ENCODE measurements at places on chromosomes 12 and 14.

- H3K4me3 ChIP-seq: no peak overlapping the region
- peaks cover 33% of the 10 kb centered on the region for H3K27me3 ChIP-seq
- H3K4me1 ChIP-seq: no peaks in the 10 kb centered on the region
- no peaks in the 10 kb centered on the region for H3K36me3 ChIP-seq
Measured at GRCh38 chr12:252636-253035, 10.0 kb downstream of the SLC6A13 start.

DNA sequence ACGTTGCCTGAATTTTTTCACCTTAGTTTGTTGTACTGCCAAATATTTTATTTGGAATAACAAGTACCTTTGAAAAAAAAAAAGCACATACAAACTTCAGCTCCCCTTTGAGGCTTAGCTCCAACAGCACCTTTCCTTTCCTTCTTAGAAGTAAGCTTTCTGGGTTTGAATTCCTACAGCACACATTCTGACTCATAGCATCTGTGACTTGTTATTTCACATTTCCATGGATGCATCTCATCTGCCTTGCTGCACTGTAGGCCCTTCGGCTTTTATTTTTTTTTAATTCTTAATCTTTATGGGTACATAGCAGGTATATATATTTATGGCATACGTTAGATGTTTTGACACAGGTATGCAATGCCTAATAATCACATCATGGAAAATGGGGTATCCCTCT lies 7.2 kb downstream of the LGALS3 start:
- H3K4me1 ChIP-seq: no peaks in the 10 kb centered on the region
- DNase-seq: no peak
- H3K27ac ChIP-seq: no peak overlapping the region
- H3K36me3 ChIP-seq: no peaks in the 10 kb centered on the region
- H3K4me3 ChIP-seq: no peak overlapping the region
- H3K27me3 ChIP-seq: no peaks in the 10 kb centered on the region

GRCh38 chr12:95805864-95806671 lies 15.5 kb upstream of the NTN4 start:
- H3K27me3 ChIP-seq: no peaks in the 10 kb centered on the region
- DNase-seq: no peak
- H3K36me3 ChIP-seq: no peaks in the 10 kb centered on the region
- H3K27ac ChIP-seq: peak overlapping the region; percentile 79
- H3K4me1 ChIP-seq: no peaks in the 10 kb centered on the region
- H3K4me3 ChIP-seq: no peak overlapping the region

DNA sequence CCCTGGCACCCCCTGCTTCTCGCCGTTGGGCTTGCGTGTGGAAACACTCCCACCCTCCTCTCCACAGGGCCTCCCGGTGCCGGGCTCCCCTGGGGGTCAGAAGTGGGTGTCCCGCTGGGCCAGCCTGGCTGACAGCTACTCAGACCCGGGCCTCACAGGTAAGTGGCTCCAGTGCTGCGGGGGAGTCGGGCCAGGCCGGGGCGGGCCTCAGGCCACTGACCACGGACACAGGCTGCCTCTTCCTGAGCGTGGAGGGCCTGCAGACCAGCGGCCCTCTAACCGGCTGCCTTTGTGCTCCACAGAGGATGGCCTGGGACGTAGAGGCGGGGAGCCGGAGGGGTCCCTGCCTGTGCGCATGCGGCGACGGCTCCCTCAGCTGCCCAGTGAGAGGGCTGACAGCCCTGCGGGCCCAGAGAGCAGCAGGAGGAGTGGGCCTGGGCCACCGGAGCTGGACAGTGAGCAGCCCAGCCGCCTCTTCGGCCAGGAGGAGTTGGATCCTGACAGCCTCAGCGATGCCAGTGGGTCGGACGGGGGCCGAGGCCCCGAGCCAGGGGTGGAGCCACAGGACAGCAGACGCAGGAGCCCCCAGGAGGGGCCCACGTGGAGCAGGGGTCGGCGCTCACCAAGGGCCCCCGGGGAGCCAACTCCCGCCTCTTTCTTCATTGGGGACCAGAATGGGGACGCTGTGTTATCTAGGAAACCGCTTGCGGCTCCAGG lies 21.1 kb downstream of the CEP170B start:
- H3K36me3 ChIP-seq: no peaks in the 10 kb centered on the region
- H3K27me3 ChIP-seq: peaks cover 3% of the 10 kb centered on the region
- no peak for DNase-seq
- H3K27ac ChIP-seq: no peak overlapping the region
- H3K4me1 ChIP-seq: no peaks in the 10 kb centered on the region

GRCh38 chr12:71201136-71201679 lies 43.4 kb upstream of the TSPAN8 start:
- no peaks in the 10 kb centered on the region for H3K36me3 ChIP-seq
- H3K4me3 ChIP-seq: no peak overlapping the region
- H3K27ac ChIP-seq: no peak overlapping the region
- H3K4me1 ChIP-seq: no peaks in the 10 kb centered on the region
- DNase-seq: no peak

DNA sequence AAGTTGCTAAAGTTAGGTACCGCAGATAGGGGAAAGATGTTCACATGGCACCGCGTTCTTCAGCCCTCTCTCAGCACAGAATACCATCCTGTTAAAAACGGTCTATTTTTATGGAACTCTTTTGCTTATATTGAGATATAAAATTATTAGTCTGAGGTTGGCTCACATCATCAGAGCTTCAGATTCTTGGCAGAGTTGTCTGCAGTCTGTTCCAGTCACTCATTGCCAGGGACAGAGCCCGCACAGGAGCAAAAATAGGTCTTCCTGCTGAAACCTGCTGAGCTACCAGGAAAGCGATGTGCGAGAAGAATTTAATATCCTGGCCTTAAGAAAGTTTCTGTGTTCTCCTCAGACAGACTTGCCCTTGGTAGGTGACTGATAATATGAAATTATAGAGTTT lies 249.8 kb downstream of the VRK1 start:
- no peak overlapping the region for H3K4me3 ChIP-seq
- H3K27me3 ChIP-seq: no peaks in the 10 kb centered on the region
- no peak for DNase-seq
- H3K4me1 ChIP-seq: no peaks in the 10 kb centered on the region

- no peak overlapping the region for H3K4me3 ChIP-seq
- no peaks in the 10 kb centered on the region for H3K27me3 ChIP-seq
- peaks cover 3% of the 10 kb centered on the region for H3K36me3 ChIP-seq
Measured at GRCh38 chr14:105285174-105285573, 15.6 kb downstream of the BRF1 start.

GRCh38 chr14:71168564-71169427 lies 261.5 kb downstream of the PCNX1 start:
- DNase-seq: no peak
- peaks cover 10% of the 10 kb centered on the region for H3K4me1 ChIP-seq
- H3K36me3 ChIP-seq: no peaks in the 10 kb centered on the region
- H3K27me3 ChIP-seq: peaks cover 20% of the 10 kb centered on the region

DNA sequence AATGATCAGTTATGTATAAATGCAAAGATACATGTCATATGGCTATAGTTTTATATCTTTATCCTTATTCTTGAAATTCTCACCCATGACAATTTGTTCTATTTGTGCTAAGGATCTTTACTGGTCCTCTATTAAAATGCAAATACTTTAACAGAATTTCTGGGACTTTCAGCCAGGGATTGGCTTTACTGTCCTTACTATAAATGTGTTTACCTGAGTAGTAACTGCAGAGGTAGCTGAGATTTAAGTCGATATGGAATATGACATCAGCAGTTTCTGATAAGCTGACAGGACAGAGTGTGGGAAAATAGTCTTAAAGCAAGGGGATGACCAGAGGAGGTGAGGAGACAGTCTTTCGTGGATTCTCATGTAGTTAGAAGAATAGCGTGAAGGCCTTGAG lies 206.4 kb downstream of the DIO2 start:
- H3K4me3 ChIP-seq: no peak overlapping the region
- no peaks in the 10 kb centered on the region for H3K4me1 ChIP-seq
- no peaks in the 10 kb centered on the region for H3K36me3 ChIP-seq
- no peaks in the 10 kb centered on the region for H3K27me3 ChIP-seq

GRCh38 chr12:52313926-52314325 lies 7.3 kb downstream of the KRT83 start:
- DNase-seq: no peak
- no peak overlapping the region for H3K4me3 ChIP-seq
- H3K4me1 ChIP-seq: no peaks in the 10 kb centered on the region
- H3K27me3 ChIP-seq: peaks cover 3% of the 10 kb centered on the region

- no peak for DNase-seq
- no peaks in the 10 kb centered on the region for H3K4me1 ChIP-seq
- no peaks in the 10 kb centered on the region for H3K36me3 ChIP-seq
- no peak overlapping the region for H3K27ac ChIP-seq
Measured at GRCh38 chr14:32697114-32697513, 241.6 kb upstream of the NPAS3 start.

DNA sequence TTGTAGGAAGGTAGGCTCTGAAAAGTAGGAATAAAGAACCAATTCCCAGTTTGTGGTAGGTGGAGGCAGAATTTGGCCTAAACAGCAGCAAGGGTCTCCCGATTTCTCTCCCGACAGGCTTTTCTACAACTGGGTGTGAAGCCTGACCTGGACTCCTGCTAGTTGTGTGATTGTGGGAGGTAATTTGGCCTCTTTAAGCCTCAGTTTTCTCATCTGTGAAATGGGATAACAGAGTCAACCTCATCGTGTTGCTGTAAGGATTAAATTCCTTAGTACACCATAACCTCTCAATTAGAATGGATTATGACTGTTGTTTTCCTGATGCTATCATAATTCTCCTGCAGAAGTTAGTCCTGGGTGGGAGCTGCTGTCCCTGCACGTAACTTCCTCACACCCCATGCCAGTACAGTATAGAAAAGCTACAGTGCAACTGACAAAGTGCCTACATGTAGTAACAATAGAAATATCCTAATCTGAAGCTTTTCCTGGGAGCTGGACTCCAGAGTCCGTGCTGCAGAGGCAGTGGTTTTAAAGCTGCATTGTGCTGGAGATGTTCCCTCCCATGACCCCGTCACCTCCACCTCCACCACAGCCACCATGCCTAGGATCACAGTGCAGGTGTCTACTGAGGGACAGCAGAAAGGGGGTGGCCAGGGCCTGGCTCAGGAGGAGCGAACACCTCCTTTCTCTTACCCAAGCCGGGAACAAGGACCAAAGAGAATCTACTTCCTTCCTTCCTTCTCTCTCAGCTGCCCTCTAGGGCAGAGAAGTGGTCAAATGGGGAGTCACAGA lies 76.5 kb downstream of the FBXL14 start:
- no peak for DNase-seq
- H3K27ac ChIP-seq: no peak overlapping the region
- no peak overlapping the region for H3K4me3 ChIP-seq
- no peaks in the 10 kb centered on the region for H3K36me3 ChIP-seq
- H3K4me1 ChIP-seq: no peaks in the 10 kb centered on the region
- H3K27me3 ChIP-seq: peaks cover 30% of the 10 kb centered on the region

DNA sequence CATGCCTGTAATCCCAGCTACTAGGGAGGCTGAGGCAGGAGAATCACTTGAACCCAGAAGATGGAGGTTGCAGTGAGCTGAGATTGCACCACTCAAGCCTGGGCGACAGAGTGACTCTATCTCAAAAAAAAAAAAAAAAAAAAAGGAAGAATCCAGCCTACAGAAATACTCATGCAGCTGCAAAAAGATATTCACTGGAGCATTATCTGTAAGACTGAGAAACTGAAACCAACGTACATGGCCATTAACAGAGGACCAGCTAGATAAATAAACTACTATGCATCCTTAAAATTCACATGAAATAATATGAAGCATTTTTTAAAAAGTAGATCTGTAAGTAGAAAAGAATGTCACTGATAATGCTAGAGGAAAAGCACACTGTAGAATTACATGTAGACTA lies 3.5 kb downstream of the SLC7A7 start:
- H3K4me3 ChIP-seq: no peak overlapping the region
- H3K27ac ChIP-seq: no peak overlapping the region
- no peaks in the 10 kb centered on the region for H3K36me3 ChIP-seq
- no peaks in the 10 kb centered on the region for H3K27me3 ChIP-seq

- H3K36me3 ChIP-seq: no peaks in the 10 kb centered on the region
- peaks cover 17% of the 10 kb centered on the region for H3K27me3 ChIP-seq
- no peak overlapping the region for H3K4me3 ChIP-seq
- no peak for DNase-seq
- no peaks in the 10 kb centered on the region for H3K4me1 ChIP-seq
Measured at GRCh38 chr14:23643533-23644194, 7.5 kb downstream of the DHRS2 start.

Measured in T-cell (primary cell).